Activated CD8-positive, alpha-beta T cell treated with anti-CD3 and anti-CD28 coated beads, Interleukin-2, amount 10 ng/mL, durations not matched to agents 7 days and 5 days (primary cell): ENCODE measurements at places on chromosomes 12 and 14.

DNA sequence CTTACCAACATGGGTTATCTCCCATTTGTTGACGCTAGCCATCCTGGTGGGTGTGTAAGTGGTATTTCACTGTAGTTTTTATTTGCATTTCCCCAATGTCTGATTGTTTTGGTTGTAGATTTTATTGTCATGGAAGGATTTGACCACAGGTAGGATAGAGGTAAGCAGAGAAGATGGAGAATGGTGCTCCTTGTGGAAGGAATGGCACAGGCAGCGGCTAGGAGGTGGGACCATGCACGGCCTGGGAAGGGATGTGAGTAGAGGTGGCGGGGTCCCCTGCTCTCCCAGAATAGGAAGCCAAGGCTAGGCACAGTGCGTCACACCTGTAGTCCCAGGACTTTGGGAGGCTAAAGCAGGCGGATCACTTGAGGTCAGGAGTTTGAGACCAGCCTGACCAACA lies 41.4 kb downstream of the PHETA1 start:
- no peak for DNase-seq

- DNase-seq, result no peak
Observed at GRCh38 chr12:30911207-30911606, 15.3 kb upstream of the TSPAN11 start.

DNA sequence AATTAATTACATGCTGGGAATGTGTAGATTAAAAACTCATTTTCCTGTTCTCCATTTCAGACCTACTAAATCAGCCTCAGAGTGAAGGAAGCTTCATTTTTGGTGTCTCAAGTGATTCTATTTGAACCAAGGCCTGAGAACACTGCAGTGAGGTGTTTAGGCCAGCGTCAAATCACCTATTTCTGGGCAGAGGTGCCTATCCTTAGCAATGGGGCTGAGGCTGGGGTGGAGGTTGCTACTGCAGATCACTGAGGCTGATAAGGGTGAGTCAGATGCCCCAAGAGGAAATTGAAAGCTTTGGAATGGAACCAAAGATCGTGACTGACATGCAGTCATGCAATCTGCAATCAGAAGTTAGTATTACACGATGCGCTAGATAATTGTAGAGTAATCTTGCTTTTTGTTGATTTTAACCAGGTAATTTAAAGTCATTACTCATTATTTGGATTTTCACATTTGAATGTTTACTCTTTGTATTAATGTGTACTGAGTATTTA lies 4.4 kb downstream of the TXNRD1 start:
- DNase-seq, result peak; percentile 74

DNA sequence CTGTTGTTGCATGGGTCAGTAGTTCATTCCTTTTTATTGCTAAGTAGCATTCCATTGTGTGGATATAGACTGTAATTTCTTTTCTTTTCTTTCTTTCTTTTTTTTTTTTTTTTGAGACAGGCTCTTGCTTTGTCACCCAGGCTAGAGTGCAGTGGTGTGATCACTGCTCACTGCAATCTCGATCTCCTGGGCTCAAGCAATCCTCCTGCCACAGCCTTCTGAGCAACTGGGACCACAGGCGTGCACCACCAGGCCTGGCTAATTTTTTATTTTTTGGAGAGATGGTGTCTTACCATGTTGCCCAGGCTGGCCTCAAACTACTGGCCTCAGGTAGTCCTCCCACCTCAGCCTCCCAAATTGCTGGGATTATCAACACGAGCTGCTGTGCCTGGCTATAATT lies 5.2 kb downstream of the ATP6V0A2 start:
- DNase-seq, result no peak

- DNase-seq, result no peak
Observed at GRCh38 chr12:31492599-31493196, 98.2 kb downstream of the DENND5B start.

DNA sequence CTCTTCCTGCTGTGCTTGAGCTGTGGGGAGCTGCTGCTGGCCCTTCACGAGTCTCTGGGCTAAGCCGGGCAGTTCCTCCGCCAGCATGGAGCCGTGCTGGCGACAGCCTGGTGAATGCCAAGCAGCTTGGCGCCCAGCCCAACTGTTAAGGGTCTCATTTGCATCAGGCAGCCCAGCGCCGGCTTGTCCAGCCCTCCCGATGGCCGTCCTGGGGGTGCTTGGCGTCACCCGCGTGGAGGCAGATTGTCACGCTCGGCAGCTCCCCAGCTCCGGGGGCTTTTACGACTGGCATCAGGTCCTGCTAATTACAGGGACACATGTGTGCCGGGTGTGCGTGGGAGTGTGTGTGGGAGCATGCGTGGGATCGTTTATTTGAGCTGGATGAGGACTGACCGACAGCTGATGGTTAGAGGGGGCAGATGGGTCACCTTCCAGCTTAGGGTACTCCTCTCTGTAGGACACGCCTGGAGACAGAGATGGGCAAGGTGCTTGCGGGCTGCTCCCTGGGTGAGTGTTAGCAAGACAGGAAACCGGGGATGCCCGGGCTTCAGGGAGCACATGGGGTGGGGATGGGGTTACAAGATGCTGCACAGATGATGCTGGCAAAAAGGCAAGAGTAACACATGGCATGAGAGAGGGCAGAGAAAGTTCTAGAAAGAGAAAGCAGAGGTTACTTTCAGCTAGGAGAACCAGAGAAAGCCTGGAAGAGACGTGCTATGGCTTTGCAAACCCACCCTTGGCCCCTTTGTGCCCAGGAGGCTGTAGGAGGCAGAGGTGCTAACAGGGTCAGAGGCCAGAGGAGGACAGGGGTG lies 64.1 kb downstream of the KIF26A start:
- DNase-seq, result no peak

DNA sequence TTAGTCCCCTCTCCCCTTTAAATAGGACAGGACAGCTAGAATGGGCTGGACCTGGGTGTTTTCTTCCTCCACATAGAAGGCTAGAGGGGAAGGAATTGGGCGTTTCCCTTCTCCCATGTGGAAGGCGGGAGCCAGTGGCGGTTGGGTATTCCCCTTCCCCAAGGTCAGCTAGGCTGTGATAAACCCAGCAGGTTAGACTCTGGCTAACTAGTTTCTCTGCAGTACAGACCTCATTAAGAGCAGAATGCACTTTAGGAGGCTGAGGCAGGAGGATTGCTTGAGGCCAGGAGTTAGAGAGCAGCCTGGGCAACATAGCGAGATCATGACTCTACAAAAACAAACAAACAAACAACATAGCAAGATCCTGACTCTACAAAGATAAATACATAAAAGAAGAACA lies 92.6 kb downstream of the BEGAIN start:
- no peak for DNase-seq

DNA sequence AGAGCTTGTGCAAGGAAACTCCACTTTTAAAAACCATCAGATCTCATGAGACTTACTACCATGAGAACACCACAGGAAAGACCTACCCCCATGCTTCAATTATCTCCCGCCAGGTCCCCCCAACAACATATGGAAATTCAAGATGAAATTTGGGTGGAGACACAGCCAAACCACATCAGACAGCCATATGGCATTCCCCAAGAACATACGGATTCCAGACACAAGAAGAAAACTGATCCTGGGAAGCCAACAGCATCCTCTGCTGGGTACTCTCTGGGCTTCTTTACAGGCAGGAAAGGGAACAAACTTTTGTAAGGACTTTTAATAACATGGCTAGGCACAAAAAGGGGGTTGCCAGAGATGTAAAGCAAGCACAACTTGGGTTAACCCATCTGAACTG lies 127.2 kb downstream of the TMEM132C start:
- DNase-seq, result no peak

DNA sequence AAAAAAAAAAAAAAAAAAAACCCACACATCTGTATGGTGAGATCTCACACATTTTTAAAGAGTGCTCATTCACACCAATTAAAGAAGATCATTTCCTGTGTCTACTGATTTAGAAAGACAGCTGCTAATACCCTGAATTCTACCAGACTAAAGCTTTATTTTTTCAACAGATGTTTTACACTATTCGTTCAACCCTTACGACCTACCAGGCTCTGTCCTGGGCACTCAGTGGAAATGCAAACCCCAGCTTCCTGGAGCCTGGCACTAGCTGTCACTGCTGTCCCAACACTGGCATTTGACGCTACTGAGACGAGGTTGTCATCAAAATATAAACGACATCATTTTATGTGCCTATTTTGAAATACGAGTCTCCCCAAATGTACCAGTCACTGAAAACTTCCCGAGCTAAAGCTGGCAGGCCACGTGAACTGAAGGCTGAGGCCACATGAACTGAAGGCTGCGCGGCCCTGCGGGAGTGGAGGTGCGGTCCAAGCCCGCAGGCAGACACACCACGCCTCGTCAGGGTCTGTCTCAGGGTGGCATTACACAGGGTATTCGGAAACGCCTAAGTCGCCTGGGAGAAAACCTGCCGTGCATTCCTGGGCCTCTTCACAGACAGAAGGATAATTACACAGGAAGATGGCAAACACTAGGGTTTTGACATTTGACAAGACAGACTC lies 27.2 kb downstream of the SLC15A4 start:
- no peak for DNase-seq

DNA sequence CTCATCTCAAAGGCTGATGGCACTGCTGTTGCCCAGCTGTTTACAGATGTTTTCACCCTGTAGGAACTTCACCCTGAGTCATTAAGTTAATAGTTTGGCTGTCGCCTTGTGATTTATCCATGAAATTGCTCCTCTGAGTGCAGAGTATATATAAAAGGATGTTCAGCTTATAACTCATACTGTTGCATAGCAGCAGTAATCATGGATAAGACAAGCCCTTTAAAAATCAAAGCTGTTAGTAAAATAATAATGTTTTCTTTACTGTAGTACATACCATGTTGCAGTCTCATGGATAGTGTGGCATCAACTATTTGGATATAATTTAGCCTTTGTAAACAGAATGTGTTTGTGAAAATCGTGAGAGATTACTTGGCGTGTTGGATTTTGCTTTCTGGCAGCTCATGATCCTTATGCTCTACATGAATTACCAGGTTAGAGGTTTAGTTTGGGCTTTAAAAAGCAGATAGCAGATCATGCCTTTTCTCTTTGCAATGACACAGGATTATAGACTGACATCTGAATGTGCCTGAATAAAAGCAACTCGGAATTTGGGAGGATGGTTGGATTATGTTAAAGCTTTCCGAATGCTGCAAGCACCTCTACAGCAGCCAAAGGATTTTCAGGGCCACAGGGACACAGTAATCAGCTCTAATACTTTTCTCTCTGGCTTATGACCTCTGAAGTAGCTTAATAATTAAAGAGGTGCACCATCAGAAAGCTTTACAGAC lies 279.7 kb upstream of the ATP2B1 start:
- no peak for DNase-seq

GRCh38 chr14:32623300-32624093 lies 294.4 kb downstream of the AKAP6 start:
- DNase-seq, result no peak

- DNase-seq, result no peak
Observed at GRCh38 chr14:99032759-99033158, 239.2 kb downstream of the BCL11B start.

DNA sequence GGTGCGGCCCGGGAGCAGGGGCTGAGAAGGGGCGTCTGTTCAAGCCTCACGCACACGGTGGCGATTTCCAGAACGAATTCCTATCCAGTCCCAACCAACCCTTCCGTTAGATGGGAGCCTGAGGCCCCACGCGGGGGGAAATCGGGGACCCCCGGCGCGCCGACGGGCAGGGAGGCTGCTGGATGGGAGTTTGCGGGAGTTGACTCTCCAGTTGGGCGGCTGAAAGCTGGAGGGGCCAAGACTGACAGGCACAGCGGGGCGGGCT lies 9.8 kb downstream of the EXOC3L4 start:
- no peak for DNase-seq

GRCh38 chr14:36981832-36982529 lies 190.4 kb downstream of the SLC25A21 start:
- no peak for DNase-seq

GRCh38 chr12:52634266-52635056 lies 16.1 kb upstream of the KRT73 start:
- peak; percentile 17 for DNase-seq

- no peak for DNase-seq
Observed at GRCh38 chr14:72925171-72925759, 999 bp upstream of the DCAF4 start.

GRCh38 chr12:92421701-92422100 lies 276.1 kb upstream of the BTG1 start:
- no peak for DNase-seq

GRCh38 chr12:18932715-18933114 lies 194.8 kb downstream of the CAPZA3 start:
- no peak for DNase-seq

DNA sequence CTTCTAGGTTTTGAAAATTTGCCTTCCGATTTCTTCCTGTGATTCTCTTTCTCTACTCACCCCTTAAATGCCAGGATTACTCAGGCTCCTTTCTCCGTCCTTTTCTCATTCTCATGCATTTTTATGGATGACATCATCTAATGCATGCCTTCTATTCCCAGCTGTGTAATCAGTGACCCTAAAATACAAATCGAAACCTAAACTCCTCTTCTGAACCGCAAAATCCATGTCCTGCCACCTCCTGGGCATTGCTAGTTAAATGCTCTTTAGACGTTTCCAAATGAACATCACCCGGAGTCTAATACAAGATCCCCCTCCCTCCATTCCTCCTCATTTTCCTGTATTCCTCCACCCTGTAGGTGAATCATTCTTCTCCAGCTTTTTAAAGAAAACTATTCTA lies 1703.1 kb upstream of the FLRT2 start:
- DNase-seq, result no peak

GRCh38 chr14:25908277-25909044 lies 689.4 kb downstream of the NOVA1 start:
- no peak for DNase-seq

- no peak for DNase-seq
Observed at GRCh38 chr12:54388237-54389133, 4.0 kb upstream of the ZNF385A start.

GRCh38 chr12:13067322-13067721 lies 23.1 kb downstream of the FAM234B start:
- DNase-seq, result no peak

DNA sequence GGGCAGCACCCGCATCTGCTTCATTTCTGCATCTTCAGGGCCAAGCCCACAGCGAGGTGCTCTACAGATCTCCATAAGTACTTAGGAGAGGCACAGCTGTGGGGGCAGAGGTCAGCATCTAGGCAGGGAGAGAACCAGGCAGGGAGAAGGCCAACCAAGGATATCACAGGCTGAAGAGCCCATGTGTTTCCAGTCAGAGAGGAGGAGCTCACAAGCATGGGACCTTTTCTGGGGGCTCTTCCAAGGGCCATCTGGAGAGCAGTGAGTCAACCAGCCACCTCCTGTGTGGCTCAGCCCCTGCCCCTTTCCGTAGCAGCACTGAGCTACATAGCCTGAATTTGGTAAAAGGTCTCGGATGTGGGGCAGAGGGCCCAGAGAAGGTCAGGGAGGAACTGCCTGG lies 78.5 kb downstream of the ARL6IP4 start:
- DNase-seq, result no peak

- no peak for DNase-seq
Observed at GRCh38 chr14:90583427-90583826, 186.6 kb downstream of the CALM1 start.
